ENCODE measurements at places on chromosomes 3 and 15.

- DNase-seq: no peak
Measured at GRCh38 chr3:172391592-172392302, 56.5 kb downstream of the GHSR start.

- DNase-seq: no peak
Measured at GRCh38 chr3:4746241-4746958, 232.8 kb upstream of the BHLHE40 start.

GRCh38 chr3:196740481-196741248, 1.0 kb downstream of the PAK2 start:
- DNase-seq: peak; percentile 56

DNA sequence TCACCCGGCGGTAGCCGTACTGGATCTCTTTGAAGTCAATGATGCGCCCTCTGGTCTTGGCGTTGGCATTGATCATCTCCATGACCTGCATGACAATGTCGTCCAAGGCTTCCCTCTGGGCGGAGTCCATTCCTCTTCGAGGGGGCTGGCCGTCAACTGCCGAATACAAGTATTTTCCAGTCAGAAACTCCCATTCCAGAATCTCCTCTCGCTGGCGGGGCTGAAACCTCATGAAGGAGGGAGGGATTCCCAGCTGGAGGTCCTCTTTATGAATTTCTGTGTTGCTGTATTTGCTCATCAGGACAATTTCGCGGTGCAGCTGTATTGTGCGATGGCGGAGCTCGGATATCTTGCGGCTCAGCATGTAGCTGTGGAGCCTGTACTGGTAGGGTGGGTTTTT, 73.4 kb downstream of the CHSY1 start:
- no peak for DNase-seq

DNA sequence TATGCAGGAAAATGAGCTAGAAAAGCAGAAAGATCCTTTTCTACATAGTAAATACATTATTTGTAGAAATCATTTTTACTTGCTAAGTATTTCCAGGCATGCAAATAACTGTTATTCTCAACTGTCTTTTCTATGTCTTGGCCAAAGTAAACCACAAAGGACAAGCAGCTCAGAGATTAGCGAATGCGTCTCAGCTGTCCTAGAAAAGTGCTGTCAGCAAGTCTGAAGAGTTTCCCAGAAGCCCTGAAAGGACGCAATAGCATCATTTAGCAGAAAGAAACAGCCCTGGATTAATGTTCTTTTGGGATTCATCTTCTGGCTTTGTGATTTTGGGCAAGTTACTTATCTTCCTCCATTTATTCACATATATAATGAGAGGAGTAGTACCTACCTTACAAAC, 100.3 kb downstream of the ZIC1 start:
- no peak for DNase-seq

- DNase-seq: no peak
Measured at GRCh38 chr15:39704689-39705088, 78.0 kb downstream of the FSIP1 start.

- DNase-seq: no peak
Measured at GRCh38 chr3:52539010-52539653, 2.7 kb downstream of the UQCC5 start.

- DNase-seq: no peak
Measured at GRCh38 chr3:164132878-164133277, 945.4 kb downstream of the SI start.

GRCh38 chr3:8492744-8493511, 8.7 kb upstream of the LMCD1 start:
- DNase-seq: no peak

- DNase-seq: no peak
Measured at GRCh38 chr3:185405664-185406063, 42.7 kb downstream of the MAP3K13 start.

DNA sequence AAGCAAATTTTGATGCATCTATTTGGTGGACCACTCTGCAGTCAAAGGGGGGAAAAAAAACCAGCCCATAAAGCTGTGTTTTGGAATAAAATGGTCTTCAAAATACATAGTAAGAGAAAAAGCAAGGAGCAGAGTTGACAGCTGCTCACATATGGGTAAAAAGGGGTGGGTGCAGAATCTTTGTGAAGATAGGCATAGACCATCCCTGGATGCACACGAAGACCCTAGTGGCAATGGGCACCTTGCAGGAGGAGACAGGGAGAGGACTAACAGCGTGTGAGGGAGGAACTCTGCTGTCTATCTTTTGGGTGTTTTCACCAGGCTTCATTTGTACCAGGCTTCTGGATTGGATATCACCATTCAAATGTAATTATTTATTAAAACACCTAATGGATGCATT, 43.9 kb downstream of the CTNNB1 start:
- no peak for DNase-seq

- DNase-seq: no peak
Measured at GRCh38 chr15:41072013-41072412, 44.1 kb downstream of the INO80 start.

- DNase-seq: no peak
Measured at GRCh38 chr3:185330644-185331043, 32.3 kb upstream of the MAP3K13 start.

DNA sequence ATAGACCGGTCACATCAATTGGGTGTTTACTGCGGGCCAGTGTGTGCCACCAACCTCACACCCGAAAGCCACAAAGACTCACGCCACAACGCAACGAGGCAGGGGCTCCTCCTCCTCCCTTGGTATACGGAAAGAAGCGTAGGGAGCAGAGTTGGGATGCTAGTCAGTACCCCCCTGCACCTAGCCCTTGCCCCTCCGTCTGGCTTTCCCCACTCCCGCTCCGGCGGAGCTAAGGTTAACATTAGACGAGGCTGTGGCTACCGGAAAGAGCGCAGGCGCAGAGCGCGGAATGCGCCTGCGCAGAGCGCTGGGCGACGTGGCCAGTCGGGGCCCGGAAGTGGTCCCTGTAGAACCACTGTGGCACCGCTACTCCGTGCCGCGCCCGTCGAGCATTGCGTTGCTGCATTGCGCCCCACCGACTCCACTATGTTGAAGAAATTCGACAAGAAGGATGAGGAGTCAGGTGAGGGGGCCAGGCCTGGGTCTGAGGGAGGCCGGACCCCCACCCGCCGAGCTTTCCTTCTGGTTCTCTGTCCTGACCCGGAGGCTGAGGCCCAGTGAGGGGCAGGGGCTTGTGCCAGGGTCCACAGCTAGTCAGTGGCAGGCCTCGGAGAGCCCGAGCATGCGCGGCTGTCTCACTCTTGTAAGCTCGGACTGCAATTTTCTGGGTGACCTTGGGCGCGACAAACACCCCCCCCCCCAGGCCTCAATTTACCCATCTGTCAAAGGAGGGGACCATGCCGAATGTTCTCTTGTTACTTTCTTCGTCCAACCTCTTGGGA, at the start of gene COPG1:
Gene COPG1 (plus strand): TSS at position 323 of the 782 bp plus-strand sequence. CDS start 104 bp downstream, at position 427.
- DNase-seq: peak; percentile 88
